NCI-H82 (cell line): ENCODE measurements at places on chromosomes 5 and 9.

DNA sequence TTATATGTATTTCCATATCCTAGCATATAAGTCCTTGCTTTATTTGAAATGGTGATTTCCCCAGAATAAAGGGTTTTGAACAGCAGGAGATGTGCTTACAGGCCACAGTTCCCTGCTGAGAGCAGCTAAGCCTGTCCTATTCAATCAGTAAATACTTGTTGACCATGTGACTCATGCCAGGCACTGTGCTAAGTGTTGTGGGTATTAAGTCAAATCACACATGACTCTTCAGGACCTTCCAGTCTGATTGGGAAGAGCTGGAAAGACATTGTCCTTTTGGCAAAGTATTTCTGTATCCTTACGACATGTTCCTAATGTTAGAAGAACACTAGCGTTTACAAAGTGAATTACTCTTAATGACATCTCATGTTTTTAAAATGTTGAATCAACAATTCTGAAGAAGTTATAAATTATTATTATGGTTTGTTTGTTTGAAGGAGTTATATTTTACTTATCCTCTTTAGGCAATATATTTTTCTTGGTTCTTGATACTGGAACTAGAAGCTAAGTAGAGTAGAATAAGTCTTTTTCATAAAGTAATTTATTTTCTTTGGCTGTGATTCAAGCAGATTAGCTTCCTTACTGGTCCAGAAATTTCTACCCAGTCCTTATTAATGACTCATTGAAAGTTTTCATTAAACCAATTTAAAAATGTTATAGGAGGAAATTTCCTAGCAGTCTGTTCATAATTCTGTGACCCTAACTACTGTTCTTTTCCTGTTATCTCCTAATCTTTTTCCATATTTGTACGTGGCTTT is 82.1 kb downstream of the GAPVD1 start:
- peak; percentile 55 for DNase-seq

DNA sequence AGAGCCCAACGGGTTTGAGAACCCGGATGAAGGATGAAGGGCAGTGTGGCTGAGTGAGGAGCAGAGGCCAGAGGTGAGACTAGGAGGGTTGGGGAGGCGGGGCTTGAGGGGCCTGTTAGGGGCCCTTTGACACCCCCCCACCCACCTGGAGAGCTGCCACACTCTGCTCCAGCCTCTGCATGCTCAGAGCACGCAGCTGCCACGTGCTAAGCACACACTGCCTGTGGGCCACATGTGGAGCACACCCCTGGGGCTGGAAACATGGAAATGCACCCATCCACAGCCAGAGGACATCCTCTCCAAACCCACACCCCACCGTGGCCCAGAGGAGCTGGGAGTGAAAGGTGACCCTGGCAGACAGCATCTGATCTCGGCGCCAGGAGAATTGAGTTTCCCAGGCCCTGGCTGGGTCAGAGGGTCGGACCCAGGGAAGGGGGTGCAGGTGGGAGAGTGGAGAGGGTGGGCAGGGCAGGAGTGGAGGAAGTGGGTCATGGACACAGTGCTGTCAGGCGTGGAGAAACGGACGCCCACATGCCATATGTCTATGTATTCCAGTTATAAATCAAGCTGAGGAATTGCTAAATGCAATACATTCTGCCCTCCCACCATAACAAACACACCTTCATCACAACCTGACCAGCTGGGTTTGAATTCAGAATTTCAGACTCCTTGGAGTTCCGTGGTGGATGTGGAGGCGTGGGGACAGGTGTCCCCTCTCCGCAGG is 5.9 kb downstream of the DNM1 start:
- no peak for DNase-seq

DNA sequence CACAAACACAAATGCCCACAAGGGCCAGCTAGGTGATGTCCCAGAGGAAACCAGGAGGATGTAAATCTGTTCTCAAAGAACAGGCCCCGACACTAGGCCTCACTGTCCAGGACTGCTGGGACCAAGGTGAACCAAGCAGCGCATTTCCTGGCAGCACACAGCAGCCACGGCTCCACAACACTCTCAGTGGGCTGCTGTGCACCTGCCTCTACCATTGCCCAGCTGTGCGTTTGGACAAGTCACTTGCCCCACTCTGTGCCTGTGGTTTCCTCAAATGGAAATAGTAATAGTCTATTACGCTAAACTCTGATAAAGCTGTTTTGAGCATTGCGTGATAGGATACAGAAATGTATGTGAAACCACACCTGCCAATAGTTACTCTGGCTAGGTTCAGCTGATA is 544.5 kb downstream of the BNC2 start:
- DNase-seq: no peak

GRCh38 chr5:155082401-155082800 is 68.8 kb downstream of the KIF4B start:
- no peak for DNase-seq

GRCh38 chr5:170945275-170945674 is 83.5 kb downstream of the RANBP17 start:
- no peak for DNase-seq

GRCh38 chr5:13250464-13251291 is 693.8 kb downstream of the DNAH5 start:
- DNase-seq: peak; percentile 38

- no peak for DNase-seq
These were observed 34.1 kb upstream of the FIBCD1 start for GRCh38 chr9:130972957-130973685.

DNA sequence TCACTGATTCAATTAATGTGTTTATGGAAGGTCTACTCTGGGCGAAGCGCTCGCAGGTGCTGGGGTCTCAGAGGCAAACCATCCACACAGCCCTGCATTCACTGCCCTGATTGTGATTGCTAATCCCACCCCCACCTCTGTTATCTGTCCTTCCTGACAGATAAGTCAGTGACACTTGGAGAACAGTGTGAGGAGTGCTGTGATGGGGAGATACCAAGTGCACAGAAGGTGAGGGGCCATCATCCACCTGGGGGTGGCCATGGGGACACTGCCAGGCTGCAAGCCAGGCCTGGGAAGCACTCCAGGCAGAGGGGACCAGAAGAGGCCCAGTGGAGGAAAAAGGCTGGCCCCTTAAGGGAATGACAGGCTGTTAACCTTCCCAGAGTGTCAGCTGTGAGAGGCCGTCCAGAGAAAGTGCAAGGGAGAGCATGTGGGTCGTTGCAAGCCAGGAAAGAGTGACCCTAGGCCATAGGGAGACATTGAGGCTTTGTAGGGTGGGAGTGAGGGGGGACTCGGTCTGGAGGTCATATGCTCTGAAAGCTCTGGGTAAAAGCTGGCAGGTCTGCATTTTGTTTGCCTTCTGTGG is 18.0 kb downstream of the IL9 start:
- DNase-seq: no peak

GRCh38 chr9:131960311-131960710 is 119.4 kb downstream of the MED27 start:
- DNase-seq: no peak

DNA sequence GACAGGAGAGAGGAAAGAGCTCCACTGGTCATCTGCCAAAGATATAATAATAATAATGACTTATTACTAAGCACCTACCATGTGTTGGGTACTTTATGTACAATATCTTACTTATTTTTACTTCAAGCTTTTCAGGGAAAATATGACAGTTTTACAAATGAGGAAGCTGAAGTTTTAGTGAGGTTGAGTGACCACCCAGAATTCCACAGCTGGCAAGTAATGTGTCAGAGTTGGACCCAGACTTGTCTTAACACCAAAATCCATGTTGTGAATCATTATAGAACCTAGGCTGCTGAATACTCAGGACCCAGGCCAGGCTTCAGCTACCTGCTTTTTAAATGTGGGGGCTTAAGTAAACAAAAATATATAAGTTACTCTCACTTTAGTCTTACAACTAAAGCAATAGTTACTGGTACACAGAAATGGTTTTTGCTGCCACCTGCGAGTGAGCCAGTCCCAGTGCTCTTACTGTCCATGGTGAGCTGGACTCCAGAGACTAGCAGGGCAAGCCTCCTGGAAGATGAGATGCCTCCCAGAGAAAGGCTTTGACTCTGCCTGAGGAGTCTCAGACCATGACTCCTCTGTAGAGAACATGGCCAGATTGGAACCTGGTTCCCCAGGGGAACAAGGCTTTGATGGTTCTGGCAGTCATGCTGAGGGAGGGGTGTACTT is 29.9 kb downstream of the RUSC2 start:
- no peak for DNase-seq

GRCh38 chr9:95204710-95205109 is 112.8 kb downstream of the FANCC start:
- no peak for DNase-seq

DNA sequence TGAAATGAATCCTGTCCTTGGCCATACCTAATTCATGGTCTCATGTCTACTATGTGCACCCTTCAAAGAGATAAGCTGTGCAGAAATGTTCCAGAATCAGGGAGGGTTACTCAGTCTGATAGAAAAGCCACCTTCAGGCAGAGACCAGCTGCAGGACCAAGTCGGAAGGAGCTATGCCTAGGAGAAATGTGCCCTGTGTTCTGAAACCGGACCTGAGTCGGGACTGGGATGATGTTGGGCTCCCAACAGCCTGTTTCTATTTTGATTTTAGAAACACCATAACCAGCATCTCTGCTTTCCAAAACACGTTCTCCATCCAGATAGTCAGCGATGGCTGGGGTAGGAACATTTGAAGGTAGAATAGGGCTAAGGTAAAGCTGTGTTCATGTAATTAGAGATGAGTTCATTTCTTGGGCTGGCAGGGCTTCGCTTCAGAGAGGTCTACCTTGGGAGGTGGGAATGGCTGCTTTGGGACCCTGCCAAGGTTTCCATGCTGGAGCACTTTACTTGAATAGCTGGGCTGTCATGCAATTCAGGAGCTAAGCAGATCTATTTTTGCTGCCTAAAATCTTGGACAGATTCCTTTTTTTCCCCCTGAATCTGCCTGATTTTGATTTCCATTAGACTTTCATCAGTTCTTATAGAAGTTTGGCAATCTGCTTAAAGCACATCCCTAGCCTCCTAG is 2.8 kb downstream of the ADCY2 start:
- no peak for DNase-seq

GRCh38 chr5:130624805-130625204 is 540.3 kb downstream of the HINT1 start:
- DNase-seq: no peak

GRCh38 chr5:67921004-67921601 is 294.5 kb upstream of the PIK3R1 start:
- no peak for DNase-seq

DNA sequence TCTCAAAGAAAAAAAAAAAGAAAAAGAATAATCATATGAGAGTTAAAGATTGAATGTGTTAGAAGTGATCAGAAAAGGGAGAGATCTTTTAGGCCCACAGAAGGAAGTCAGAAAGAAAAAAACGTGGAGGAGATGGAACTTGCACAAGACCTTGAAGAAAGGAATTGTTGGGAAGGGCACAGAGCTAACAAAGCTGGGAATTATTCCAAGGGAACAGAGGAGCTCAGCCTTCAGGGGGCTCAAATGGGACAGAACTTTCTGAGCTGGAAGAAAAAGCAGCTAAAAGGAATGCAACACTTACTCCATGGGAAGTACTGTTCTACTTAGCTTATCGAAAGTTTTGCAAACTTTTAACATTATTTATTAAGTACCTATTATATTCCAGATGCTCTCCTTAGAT is 153.4 kb upstream of the ADRA1B start:
- DNase-seq: no peak

DNA sequence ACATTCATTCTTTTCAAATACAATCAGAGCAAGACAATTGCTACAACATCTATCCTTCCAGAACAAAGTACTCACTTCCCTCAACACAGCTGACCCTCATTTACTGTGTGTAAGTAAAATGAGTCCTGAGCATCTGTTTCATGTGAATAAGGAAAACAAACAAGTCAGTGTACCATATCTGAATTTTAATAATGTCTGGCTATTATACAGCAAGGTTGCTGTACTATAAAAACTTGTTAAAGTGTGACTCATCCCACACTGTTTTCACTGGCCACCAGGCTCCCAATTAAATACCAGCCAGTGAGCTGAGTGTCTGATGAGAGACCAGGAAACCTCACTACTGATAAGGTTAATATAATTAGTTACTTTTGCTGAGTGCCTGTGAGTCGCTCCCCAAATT is 339.8 kb downstream of the AGTPBP1 start:
- DNase-seq: no peak

GRCh38 chr5:55062039-55062779 is 38.2 kb downstream of the GZMK start:
- DNase-seq: no peak

GRCh38 chr9:24502206-24502937 is 43.3 kb downstream of the IZUMO3 start:
- DNase-seq: no peak

DNA sequence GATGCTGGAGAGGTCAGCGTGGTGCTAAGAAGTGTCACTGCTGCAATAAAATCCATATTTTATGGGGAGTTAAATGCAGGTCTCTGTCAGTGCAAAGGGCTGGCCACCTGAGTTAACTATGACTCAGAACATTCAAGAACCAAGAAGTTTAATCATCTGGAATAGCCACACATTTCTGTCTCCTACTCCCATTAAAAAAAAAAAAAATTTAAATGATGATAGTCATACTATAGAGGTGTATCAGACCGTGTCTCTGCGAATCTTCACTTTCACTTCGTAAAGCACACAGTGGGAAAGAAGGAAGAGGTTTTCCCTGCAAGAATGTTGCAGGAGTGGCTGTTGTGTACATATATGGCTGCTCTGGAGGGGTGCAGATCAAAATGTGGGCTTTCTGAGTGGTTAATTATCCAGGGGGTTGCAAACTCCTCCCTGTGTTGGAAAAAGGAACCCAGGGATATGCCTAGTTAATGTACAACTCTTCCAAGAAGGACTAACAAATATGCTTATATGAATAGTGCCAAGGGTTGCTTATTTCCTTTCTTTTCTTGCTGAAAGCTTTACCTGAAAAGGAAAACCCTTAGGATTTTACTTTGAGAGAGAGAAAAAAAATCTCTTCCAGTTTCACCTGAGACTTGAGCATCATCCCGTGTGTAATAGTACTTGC is 1.5 kb downstream of the CDH6 start:
- no peak for DNase-seq

DNA sequence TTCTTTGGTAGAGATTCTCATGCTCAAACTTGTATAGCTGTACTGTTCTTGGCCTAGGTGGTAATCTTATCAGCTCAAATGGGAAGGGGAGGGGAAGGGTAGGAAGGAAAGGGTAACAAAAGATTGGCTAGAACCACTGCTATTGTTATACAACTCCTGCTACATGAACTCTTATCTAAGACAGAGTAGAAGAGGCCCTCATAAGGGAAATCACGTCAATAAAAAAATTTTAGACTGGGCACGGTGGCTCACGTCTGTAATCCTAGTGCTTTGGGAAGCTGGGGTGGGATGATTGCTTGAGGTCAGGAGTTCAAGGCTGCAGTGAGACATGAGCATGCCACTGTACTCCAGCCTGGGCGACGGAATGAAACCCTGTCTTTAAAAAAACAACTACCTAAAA is 15.9 kb downstream of the STOM start:
- no peak for DNase-seq

- peak; percentile 5 for DNase-seq
These were observed 1.3 kb downstream of the KCNN2 start for GRCh38 chr5:114362977-114363761.
